Activated CD8-positive, alpha-beta memory T cell treated with anti-CD3 and anti-CD28 coated beads, Interleukin-2, amount 50 U/mL, for 48 hours (primary cell): ENCODE measurements at places on chromosomes 16 and 17.

DNA sequence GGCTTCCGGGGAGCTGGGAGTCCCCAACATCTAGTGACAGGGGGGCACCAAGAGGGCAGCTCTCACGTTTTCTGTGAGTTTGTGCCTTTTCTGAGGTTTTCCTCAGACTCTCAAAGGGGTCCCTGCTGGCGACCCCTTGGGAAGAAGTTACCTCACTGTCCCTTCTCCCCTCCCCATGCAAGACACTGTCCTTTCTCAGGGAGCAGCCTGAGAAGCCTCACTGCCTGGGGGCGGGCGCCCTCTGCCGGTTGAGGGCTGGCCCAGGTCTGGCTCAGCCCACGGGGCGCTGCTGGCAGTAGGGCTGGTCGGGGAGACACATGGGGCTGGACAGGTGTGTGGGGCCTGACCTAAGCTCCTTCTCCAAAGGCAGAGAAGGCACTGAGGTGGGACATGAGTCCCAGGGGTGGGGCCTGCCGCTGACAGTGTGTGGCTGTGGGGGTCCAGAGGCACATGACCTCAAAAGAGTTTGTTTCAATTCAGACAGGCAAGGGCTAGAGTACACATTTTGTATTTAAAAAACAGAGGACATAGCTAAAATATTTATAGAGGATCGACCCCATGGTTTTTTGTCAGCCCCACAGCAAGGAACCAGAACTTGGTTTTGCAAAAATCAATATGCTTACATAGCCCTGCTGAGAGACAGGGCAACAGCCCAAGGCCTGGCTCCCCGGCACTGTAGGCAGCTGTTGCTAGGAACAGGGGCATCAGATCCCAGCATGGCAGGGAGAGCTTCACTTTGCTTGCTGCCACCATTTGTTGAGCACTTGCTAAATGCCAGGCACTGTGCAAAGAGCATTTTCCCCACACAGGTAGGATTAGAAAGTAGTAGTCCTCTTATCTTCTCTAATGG lies 18.5 kb upstream of the ALDH3A1 start:
- peak; percentile 92 for DNase-seq

DNA sequence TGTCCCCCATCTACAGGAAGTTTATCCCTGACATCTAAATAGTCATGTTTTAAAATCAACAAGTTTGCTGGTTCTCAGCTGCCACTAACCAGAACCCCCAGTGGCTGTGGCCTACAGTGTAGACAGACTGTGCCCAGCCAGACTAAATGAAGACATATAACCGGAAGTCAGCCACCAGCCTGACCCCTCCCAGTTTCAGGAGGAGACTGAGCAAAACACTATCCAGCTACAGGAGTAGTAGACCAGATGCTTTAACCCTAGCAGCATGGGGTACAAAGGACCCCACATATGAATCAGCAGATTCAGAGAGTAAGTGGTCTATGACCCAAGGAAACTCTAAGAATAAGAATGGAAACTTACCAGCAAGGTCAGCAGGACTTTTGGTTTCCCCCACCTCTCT lies 83.4 kb downstream of the HIC1 start:
- no peak for DNase-seq

DNA sequence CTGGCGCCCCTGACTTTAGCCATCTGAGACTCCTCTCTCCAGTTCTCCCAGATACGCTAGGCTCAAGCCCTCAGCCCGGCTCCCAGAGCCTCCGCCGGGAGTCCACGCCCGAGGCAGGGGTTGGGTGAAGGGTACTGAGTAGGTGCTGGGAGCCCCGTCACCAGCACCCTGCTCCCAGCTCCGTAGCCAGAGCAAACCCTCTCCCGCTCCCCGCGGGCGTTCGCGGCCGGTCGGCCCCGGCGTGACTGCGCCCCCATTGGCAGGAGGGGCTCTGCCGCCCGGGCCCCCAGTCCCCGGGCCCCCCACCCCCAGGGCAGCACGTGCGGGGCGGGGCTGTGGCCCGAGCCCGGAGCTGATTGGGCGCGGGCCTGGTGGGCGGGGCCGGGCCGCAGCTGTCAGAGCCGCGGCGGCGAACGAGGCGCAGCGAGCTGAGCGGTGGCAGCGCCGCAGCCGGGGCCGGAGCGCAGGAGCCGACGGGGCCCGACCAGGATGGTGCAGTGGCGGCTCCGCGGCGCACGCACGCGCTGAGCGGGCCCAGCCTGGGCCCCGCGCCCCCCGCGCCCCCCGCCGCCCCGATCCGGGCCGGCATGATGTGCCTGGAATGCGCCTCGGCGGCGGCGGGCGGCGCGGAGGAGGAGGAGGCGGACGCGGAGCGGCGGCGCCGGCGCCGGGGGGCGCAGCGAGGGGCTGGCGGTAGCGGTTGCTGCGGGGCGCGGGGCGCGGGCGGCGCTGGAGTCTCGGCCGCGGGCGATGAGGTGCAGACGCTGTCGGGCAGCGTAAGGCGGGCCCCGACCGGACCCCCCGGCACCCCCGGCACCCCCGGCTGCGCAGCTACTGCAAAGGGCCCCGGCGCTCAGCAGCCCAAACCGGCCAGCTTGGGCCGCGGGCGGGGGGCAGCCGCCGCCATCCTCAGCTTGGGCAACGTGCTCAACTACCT lies at the start of gene SPNS2:
SPNS2 (plus strand) TSS at position 421 of the 937 bp plus-strand sequence; CDS start at position 588, 167 bp downstream.
- peak; percentile 80 for DNase-seq

GRCh38 chr16:46975165-46975564 lies 1.7 kb upstream of the DNAJA2 start:
- no peak for DNase-seq
